ENCODE measurements at places on chromosomes 7 and 10. TPM values are rescaled to one million over a fixed set of nuclear protein-coding genes. Genes with fewer than 3 reads are reported as not detected.

Gene LRIT1
- not detected for total RNA-seq

Gene PNLIP
- total RNA-seq, result not detected

Gene GCK
- 2.2 TPM for total RNA-seq

Gene CTTNBP2
- total RNA-seq, result 2.0 TPM

DNA sequence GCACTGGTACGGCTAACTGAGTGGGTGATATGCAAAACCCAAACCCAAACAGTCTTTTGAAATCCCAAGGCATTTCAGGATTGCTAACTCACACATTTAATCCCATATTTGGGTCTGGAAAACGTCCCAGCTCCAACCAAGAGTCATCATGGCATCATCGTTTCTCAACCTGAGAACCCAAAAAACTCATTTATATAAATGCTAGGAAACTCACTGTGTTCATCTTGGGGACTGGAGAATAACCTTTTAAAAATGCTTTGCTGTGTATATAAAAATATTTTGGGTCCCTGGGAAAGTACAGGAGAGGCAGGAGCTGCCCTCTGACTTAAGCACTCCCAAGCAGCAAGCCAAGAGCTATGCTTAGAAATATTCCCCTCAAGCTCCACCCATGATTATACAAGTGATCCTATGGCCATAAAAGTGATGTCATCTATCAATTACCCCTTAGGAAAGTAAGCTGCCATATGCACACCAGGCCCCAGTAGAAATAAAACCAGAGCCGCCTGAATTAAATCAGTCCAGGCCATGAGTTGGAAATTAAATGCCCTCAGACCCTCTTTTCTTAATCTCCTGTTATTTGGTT is 352.1 kb downstream of the FRMD4A start:
- DNase-seq, result no peak

GRCh38 chr10:20984662-20985061 is 87.6 kb upstream of the NEBL start:
- no peak for DNase-seq

- DNase-seq, result no peak
Measured at GRCh38 chr10:43666552-43666951, 17.9 kb upstream of the ZNF32 start.

DNA sequence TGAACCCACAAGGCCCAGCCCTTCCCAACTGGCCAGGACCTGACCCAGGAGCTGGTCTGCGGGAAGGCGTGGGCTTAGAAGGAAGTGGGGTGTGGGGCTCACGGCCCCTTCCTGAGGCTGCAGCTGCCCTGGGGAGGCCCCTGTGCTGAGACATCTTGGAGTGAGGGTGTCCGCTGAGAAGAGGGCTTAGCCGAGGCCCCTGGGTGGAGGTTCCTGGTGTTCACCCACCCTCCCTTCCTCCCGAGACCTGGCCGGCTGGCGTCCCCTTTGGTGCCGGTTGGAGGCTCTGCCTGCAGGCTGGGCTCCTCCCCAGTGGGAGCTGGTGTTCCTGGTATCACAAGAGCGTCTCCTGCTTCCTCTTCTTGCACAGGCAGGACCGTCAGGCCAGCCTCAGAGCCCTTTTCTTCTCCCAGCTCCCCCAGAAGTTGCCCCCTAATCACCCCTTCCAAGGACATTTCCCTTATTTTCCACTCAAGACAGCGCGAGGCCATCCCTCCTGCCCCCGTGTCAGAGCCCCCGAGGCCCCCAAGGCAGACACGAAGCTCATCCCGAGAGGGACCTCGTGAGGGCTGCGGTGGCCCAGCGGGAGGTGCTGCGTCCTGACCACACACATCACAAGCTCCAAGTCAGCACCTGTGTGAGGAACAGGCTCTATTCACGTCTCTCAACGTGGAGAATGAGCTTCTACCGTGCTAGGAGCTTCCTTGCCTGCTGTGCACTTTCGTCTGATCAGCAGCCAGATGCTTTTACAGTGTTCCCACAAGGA is 25.1 kb upstream of the FAM20C start:
- DNase-seq, result no peak

DNA sequence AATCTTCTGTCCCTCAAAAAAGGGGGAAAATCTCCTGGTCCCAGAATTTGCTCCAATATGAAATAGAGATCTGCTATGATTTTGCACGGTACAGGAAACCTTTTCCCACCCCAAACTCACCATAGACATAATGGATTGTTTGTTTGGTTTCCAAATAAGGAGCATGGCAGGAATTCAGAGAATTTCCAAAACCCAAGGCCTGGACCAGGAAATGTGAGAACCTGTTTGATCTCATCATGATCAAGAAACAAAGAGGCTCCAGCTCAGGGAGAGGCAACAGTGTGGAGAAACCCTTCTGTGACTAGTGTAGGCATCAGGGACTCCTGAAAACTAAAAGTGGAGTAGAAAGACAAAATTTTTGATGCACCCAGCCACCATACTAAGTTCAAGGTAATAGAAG is 1548.1 kb upstream of the LRRTM3 start:
- no peak for DNase-seq

DNA sequence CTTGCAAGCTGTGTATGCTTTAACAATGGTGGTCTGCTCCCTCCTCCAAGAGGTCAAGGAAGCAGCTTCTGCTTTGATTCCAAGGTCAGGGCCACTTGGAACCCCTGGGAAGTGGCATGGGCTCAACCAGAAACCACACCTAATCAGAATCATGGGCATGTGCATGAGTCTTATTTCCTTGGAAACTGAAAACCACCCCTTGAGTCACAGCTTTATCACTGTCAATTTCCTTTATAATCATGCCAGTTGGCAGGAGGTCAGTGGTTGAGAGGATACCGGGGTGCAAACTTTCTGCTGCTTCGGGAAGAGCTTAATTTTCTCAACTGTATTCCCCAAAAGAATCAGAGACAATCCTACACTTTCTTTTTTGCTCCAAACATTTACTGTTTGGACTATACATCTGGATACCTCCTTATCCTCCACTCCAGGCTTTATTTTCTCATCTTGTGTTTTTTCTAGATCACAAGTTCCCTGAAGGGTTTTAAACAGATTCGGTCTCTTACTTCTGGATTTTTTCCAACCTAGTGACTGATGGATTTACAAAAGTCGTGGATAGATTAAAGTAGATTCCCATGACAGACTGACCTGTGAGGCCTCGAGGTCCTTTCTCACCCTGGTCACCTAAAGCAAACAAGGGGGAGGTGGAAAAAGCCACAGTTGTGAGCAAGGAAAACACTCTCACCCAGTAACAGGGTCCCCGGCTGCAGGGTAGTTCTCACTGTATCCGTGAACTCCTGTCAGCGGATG is 36.0 kb downstream of the COL17A1 start:
- DNase-seq, result no peak

- no peak for DNase-seq
Measured at GRCh38 chr10:122554131-122555036, 6.2 kb upstream of the DMBT1 start.

DNA sequence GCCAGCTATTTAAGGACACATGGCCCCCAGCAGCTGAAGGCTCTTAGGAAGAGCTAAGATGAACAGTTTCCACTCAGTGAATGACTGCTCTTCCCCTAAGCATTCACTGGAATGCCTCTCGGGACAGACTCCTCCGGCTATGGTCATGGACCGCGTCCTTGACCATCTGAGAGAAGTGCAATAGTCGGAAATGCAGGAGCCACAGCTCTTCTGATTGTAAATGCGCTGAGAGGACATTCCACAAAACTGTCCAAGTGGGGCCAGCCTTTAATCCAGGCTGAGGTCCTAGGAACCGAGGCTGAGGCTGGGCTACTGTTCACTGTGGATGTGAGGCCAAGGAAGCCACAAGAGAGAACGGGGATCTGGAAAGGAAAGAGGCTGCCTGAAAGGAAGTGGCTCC is 162.0 kb upstream of the TMEM72 start:
- peak; percentile 52 for DNase-seq
